Endothelial cell of coronary artery (primary cell): ENCODE measurements at places on chromosomes 6 and 20. TPM values are rescaled to one million over a fixed set of nuclear protein-coding genes. Genes with fewer than 3 reads are reported as not detected.

The SLC25A27 gene
- total RNA-seq, result 1.1 and 1.9 TPM in 2 replicates

The NINL gene
- 7.6 and 9.3 TPM in 2 replicates for total RNA-seq

The OR2J3 gene
- total RNA-seq, result not detected in 2 replicates

The ELMO2 gene
- 24.0 and 33.6 TPM in 2 replicates for total RNA-seq

The MEP1A gene
- not detected in 2 replicates for total RNA-seq

The FERMT1 gene
- total RNA-seq, result 1.7 and 3.0 TPM in 2 replicates

The C6orf132 gene
- total RNA-seq, result 0.85 TPM in 1 of 2 replicates, not detected in the other

The BEND6 gene
- total RNA-seq, result 1.1 and 1.7 TPM in 2 replicates
